EH (cell line): ENCODE measurements at places on chromosomes 4 and X.
A peak's percentile ranks its signal among the peaks of the same experiment; 100 is the strongest.

DNA sequence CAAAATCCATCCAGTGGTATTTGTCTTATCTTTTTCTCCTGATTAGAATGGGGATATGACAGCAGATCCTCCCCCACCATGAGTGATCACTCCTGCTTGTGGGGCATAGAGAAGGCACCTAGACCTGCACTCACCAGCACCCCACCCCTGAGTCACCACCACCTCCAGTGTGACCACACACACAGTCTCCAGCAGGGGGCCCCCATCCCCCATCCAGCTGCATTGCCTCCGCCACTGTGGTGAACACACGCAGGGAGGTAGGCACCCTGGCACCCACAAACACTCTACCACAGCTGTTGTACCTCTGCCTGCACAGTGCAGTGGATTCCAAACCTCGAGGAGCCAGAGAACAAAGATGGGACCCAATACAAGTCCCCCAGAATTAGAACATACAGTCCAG is 9.0 kb upstream of the MAGEA8 start:
- peak; percentile 8 for DNase-seq

DNA sequence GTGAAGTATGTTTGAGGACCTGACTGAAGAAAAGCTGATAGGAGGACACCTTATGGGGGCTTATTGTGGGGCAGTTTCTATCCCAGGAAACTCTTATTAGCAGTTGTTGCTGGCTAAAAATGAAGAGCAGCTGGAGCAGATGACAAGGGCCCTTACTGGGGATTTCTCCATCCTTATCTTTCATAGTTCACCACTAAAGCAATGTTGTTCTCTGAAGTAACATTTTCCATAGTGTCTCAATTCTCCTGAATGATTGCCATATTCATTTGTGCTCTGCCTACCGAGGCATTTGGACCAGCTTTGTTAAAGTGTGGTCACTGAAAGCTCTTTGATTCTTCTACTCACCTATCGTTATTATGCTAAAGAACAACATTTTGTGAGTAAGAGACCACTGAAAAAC is 7.7 kb downstream of the ENOX2 start:
- no peak for DNase-seq

DNA sequence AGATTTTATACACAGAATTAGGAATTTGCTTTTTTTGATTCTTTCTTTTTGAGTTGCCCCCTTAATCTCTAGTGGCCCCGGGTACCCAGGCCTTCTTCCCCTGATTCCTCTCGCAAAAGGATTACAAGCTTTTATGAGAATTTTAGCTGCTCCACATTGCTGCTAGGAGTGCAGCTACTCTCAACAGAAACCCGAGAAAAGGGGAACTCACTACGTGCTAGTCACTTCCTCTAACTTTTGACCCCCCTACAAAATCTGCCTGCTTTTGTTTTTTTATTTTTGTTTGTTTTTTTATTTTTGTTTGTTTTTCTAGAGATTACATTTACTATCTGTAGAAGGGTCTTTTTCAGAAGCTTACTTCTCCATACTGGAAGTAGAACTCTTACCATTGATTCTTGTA is 64.1 kb downstream of the ZNF81 start:
- DNase-seq: no peak

- DNase-seq: no peak
Observed at GRCh38 chrX:64230123-64230970, at the start of gene ASB12. ASB12 (minus strand) TSS chrX:64230607; CDS start chrX:64225650, 4,957 bp downstream.

DNA sequence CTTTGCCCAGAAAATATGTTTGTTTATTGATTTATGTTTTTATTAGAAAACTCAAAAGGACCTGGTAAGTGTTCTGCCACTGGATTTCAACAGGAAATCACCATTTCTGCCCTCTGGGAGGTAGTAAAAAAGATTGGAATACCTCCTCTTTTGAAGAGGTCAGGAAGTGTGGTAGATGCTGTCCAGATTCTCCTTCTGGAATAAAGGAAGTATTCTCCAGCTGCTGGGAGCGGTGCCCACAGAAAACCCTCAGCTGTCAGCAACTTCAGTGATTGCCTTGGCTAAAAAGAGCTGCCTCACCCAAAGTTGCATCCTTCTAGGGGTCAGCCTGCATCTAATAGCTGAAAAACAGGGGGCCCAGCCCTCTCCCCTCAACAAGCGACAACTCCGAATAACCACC is 13.8 kb upstream of the ZNF674 start:
- DNase-seq: peak; percentile 28

DNA sequence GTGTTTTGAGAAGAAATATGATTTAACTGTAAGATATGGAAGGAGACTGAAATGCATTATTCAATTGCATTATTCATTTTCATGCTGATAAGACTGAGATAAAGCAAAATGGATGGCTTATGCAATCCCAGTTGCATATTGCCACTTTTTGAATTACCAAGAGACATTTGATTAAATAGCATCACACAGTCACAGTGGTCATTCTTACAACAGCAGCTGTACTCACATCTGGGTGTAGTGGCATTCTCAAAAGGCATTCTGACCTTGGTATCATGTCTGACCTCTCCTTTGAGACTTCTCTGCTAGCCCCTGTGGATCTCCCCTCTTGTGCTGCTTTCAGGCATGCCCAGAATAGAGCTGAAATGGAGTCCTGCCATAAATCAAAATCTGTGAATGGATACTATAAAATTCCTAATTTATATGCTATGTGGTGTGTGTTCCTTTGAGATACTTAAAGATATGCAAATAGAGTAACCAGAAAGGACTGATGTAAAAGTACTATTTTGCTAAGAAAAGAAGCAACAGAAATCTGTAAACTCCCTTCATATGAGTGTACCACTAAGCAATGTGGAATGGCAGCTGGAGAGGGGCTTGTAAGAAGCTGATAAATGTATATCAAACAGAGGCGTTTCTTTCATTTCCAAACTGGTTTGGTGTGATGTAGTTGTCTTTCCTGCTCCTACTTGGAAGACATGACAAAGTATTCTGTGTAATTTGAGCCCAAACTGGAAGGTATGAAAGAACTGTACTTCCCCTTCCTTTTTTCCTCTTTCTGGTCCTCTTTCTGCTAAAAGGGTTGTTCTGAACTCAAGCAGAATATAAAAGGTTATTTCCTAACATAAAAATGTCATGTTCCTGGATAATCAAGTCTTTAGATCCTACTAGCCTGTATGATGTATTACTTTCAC is 25.4 kb upstream of the METAP1 start:
- DNase-seq: no peak

DNA sequence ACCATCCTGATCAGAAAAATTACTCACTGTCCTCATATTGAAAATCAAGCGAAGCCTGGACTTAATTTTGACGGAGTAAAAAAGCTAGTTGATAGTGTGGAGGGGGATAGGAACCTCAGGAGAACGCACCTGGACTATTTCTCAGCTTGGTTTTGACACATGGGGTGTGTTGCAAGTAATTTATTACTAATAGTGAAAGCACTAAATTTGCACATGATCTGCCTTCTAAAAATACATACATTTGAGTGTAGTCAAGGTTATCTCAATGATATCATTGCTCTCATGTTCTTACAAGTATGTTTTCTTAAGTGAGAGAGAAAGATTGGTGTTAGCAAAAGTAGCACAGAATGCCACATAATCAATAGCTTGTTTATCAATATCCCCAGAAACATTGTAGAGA is 29.5 kb downstream of the LRIT3 start:
- no peak for DNase-seq

DNA sequence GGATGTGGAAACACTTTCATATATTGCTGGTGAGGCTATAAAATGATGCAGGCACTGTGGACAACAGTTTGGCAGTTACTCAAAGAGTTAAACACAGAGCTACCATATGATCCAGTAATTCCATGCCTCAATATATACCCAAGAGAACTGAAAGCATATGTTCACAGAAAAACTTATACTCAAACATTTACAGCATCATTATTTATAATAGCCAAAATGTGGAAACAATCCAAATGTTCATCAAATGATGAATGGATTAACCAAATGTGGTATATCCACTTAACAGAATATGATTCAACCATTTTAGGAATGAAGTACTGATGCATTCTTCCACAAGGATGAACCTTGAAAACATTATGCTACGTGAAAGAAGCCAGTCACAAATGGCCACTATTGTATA is 603.8 kb downstream of the IQCM start:
- no peak for DNase-seq
